ENCODE measurements at places on chromosomes 12 and 14.

GRCh38 chr12:46904406-46905238 is 78.8 kb upstream of the SLC38A4 start:
- no peak for DNase-seq

GRCh38 chr12:87802721-87803011 is 226.5 kb downstream of the C12orf50 start:
- DNase-seq: no peak

DNA sequence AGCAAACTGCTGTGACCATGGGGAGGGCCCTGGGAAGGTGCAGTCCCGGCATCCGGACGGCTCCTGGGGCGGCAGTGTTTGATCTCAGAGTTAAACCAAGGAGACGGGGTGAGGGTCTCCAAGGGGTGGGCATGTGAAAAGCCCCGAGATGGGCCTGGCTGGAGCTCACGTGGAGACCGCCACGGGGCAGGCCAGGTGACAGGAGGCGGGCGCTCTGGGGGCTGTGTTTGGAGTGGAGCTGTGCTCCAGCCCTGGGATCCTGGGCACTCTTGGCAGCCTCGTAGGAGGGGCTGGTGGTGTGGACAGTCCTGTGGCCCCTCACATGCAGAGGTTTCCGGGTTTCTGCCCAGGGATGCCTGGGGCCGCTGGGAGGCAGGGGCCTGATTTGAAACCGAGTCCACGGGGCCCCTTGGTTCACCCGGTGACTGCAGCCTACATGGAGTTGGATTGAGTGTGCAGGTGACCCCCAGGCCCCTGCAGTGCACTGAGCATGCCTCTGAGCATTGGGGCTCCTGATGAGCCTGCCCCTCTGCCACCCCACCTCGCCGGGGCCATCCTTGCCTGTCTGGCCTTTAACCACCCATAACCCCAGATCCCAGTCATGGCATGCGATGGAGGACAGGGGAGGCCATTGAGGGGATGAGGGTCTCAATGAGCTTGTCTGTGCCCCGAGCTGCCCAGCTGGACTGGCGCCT is 8.4 kb downstream of the KIF26A start:
- DNase-seq: no peak

GRCh38 chr14:92607251-92607650 is 93.7 kb downstream of the RIN3 start:
- DNase-seq: no peak

GRCh38 chr12:41701943-41702601 is 442.6 kb downstream of the GXYLT1 start:
- DNase-seq: no peak

GRCh38 chr14:24996930-24997725 is 52.8 kb downstream of the STXBP6 start:
- DNase-seq: no peak

- DNase-seq: no peak
Observed at GRCh38 chr12:4308334-4308950, 12.6 kb upstream of the TIGAR start.

GRCh38 chr14:105050551-105050897 is 14.7 kb downstream of the GPR132 start:
- DNase-seq: no peak

- no peak for DNase-seq
Observed at GRCh38 chr14:64605926-64606685, 56.3 kb downstream of the PPP1R36 start.

GRCh38 chr12:67982164-67982563 is 7.1 kb upstream of the IFNG-AS1 start:
- no peak for DNase-seq
